ENCODE measurements at places on chromosomes 2 and 18.

DNA sequence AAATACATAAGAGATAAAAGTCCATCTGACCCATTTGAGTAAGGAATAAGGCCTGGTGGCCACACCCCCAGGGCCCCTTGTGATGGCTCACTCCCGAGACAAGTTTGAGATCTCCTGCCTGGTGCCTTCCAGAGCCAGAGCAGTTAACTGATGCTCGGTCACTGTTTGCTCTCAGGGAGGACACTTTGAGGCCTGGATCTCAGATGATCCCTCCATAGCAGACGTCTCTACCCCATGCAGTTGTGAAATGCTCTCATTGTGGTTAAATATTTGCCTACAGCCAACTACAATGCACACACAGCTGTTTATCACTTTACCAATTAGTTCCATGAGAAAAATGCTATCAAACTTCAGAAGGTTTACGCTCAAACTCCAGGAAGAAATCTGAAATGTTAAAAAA lies 12.3 kb downstream of the GYPC start:
- no peak for DNase-seq

DNA sequence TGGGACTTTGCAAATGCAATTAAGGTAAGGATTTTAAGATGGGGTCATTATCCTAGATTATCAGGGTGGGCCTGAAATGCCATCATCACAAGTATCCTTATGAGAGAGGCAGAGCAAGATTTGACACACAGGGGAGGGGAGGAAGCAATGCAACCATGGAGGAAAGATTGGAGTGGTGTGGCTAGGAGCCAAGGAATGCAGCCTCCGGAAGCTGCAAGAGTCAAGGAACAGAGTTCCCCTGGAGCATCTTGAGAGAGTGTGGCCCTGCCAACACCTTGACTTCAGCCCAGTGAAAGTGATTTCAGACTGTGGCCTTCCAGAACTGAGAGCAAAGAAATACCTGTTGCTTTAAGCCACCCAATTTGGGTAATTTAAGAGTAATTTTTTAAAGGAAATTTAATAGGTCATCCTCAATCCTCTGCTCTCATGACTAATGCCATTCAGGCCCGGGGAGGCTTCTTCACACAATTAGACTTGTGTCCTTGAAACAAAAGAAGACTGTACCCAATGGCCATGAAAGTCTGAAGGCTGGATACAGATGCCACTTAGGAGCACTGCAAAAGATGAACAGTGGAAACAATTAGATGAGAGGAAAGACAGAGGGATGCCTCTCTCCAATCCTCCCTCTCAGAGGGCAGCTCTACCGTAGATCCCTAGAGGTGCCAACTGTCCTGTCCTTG lies 250.3 kb upstream of the ID2 start:
- no peak for DNase-seq

DNA sequence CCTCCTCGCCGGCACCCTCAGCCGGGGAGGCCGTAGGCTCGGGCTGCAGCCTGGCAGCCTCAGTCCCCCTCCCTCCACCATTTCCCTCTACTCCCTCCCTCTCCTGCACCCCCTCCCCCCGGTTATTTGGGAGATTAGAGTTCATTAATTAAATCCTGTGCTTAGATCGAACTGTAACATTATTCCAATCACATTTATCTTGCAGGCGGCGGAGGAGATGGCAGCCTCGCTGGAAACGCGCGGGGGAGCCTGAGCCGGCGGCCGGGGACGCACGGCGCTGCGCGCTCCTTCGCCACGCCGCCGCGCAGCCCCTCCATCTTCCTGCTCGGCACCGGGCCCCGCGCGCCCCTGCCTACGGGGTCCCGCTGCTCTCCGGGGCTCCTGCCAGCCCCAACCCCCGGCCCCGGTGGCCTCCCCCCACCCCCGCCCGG lies at the start of gene ST8SIA3:
TSS of gene ST8SIA3 (plus strand) at position 287 of the 431 bp plus-strand sequence. CDS start 290 bp downstream, outside the sequence.
- DNase-seq = no peak

DNA sequence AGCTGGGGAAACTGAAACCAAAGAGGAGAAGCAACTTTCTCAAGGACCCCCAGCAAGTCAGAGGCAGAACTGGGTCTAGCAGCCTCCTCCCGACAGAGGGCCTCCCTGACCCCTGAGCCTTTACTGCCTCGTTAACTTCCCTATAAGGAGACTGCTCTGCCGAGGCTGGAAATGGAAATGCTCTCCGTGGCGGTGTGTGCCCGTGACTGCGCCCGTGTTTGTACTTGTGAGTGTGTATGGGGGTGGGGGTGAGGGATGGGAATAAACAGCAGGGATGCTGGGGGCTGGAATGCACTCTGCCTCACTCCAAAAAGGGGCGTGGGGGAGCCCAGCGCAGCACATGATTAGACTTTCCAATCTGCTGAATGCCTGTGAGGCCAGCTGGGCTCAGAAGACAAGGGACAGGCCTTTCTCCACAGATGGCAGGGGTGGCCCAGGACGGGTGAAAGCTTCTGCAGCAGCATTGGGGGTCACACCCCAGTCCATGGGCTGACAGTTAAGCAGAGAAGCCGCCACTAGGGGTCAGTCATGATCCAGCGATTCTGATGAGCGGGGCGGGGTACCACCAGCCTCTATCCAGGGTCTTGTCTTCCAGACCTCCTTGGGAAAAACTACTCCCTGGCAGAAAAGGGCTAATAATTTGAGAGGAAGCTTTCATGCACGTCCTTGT lies 26.8 kb downstream of the MPHOSPH10 start:
- peak; percentile 54 for DNase-seq

- peak; percentile 75 for DNase-seq
Measured at GRCh38 chr2:55718165-55719008, 24.7 kb upstream of the PNPT1 start.

DNA sequence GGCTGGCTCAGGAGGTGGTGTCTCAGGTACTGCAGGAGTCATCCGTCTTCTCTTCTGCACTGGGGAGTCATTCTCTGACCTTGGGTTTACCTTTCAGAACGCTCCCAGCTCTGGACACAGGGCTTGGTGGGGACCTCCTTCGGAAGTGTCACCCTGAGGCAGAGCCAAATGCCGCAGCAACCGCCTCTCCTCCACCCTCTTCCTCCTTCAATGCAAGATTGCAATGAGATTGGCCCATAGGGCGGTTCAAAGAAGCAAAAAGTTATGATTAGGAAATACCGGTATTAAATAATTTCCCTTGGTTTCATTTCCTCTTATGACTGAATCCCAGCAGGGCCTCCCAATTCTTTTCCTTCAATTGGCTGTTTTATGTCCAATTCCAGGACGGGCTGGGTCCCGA lies 178.8 kb downstream of the ACKR3 start:
- DNase-seq = no peak

- peak; percentile 70 for DNase-seq
Measured at GRCh38 chr2:193963472-193964119, 1693.4 kb upstream of the SLC39A10 start.

- no peak for DNase-seq
Measured at GRCh38 chr2:10289891-10290290, 12.8 kb upstream of the HPCAL1 start.

DNA sequence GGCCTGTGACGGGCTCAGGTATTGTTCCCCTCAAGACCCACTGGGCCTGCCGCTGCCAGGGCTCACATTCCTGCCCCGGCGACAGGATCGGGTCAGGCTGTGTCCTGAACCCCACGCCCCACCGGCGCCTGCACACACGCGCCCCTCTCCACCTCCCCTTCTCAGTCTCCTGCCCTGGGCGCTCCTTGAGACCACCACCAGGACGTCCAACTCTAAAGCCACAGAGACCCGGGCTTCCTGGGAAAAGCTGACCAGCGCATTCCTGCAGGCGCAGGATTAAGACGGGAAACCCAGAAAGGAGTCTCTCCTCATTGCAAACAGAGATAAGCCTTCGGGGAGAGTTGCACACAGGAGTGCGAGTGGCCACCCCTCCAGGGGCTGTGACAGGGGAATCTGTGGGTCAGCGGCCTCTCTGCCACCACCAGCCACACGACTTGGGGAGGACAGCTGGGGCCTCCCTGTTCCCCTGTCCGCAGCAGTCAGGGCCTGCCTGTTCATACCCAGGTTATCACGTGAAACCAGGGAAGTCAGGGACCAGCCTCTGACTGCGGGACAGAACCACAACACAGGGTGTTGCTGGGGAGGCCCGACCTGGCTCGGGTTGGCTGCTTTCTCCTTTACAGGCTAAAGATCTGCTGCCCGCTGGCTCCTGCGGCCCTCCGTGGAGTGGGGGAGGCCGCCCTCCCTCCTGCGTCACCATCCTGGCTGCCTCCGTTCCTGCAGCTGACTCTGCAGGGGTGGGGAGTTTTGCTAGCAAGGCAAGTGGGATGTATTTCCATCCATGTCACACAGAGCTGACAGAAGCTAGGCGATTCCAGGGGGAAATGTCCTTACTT lies 88.8 kb downstream of the ZCCHC2 start:
- no peak for DNase-seq

- no peak for DNase-seq
Measured at GRCh38 chr2:137925599-137925998, 38.7 kb upstream of the HNMT start.

DNA sequence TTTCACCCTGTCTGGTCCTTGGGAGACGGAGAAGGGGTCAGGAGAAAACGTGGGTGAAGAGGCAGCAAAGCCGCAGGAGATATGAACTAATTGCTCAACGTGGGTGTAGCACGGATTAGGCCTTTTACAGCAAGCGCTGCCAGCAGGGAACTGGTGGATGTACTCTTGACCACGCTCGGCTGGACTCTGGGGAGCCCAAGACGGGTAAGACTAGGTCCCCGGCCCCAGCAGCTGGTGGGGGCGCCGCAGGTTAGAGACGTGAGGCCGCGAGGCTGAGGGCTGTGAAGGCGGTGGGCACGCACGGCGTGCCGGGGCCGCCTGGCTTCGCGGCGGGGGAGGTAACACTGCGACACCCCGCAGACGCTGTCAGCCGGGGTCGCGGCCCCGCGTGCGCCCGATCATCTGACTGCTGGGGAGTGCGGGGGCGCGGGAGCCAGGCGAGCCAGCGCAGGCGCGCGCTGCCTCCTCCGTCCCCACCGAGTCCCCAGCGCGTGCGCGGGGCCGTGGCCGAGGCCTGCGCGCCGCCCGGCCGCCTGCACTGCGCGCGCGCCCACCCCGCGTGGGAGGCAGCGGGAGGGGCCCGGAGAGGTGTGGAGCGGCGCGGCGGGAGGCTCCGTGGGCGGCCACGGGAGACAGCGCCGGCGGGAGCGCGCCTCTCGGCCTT lies at the start of gene CLIP4:
TSS of gene CLIP4 (plus strand) at position 470 of the 664 bp plus-strand sequence. CDS start 5,974 bp downstream, outside the sequence.
- DNase-seq = peak; percentile 75

DNA sequence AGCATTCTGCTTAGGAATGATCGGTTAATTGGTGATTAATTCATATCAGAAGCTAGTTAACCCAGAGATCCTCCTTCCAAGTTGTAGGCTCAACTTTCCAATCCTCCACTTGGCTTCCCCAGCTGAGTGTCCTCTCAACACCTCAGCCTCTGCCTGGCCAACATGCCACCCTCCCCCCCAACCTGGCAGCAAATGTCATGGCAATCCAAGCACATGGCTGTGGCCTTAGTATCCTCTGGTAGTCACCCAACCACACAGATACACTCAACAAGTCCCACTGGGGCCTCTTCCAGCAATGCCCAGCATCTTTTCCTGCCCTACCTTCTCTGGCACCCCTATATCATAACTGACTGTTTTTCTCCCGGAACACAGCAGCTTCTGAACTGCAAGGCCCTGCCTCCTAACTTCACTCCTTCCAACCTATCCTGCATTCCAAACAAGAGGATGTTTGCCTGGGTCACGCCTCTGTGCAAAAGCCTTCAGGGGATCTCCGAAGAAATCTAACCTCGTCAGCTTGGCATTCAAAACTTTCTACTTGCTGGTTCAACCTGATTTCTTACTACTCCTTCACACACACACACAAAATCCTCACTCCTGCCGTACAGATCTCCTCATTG lies 195.0 kb downstream of the CYP26B1 start:
- DNase-seq = no peak

- peak; percentile 87 for DNase-seq
Measured at GRCh38 chr2:169479257-169480078, at the start of gene BBS5. TSS of gene BBS5 (plus strand) at chr2:169479494. CDS start at chr2:169479554, 60 bp downstream.

- peak; percentile 87 for DNase-seq
Measured at GRCh38 chr2:56191617-56192016, 7.8 kb downstream of the CCDC85A start.

- DNase-seq = no peak
Measured at GRCh38 chr2:205259121-205259520, 423.2 kb upstream of the NRP2 start.

GRCh38 chr18:46448347-46448746 lies 208.7 kb downstream of the LOXHD1 start:
- DNase-seq = no peak

DNA sequence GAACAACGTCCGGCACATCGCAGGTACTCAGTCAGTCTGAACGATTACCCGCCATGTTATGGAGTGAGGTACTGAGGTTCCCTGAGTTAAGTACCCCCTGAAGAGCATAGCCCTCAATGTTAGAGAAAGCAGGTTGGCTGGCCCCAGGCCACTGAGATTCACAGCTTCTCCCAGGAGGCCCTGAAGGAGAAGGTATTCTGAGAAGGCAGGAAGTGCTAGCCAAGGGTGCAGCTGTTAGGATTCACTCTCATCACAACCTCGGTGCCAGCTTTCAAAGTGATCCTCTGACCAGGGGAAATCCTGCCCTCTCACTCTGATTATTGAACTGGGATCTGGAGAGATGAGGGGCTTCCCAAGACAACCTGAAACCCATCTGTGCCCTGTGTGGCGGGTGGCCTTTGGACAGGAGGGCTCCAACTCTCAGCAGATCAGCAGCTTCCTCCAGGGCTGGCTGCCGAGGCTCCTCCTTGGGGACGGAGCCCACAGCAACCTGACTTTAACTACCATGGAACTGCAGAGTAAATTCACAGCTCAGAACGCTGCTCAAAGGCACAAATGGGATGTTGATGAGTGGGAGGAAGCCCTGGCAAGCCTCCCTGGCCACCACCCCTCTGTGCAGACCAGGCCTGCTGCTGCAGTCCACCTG lies 7.8 kb downstream of the EHD3 start:
- peak; percentile 56 for DNase-seq

DNA sequence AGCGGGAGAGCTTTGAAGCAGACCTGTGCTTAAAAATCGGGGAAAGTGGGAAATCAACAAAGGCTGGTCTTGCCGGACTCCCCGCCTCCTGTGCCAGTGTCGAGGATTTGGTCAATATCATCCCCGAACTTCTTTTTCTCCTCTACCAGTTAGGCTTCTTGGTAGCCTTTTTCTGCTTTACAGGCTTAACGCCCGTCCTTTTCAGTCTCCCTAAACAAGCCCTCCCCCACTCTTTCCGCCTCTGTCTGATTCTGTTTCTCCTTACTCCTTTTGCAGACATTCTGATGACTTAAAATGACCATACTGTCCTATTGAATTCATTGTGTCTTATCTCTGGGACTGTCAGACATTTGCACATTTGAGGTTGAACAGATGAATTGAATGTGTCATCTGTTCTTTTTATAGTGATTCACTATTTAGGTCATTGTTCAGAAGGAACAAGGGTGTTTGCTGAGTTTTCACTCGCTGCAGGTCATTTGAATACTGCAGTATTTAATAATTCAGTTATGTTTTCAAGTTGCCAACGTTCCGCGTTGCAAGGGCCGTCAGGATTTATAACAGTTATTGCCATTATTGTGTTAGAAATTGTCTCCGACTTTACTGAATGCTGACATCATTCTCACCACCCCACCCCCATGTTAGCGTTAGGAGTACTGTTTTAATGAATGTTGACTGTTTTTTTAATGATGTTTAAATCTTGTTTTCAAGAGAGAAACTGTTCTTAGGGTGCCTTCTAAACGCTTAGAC lies 1.1 kb downstream of the ITGAV start:
- peak; percentile 65 for DNase-seq

- DNase-seq = peak; percentile 35
Measured at GRCh38 chr2:120109186-120110061, 96.5 kb downstream of the EPB41L5 start.

GRCh38 chr2:118632921-118633320 lies 214.5 kb downstream of the EN1 start:
- DNase-seq = no peak

GRCh38 chr2:54808661-54809060 lies 85.2 kb downstream of the EML6 start:
- DNase-seq = no peak

GRCh38 chr2:106316915-106317314 lies 122.8 kb upstream of the UXS1 start:
- DNase-seq = peak; percentile 3

- DNase-seq = no peak
Measured at GRCh38 chr2:220174826-220175225, 547.4 kb downstream of the SLC4A3 start.

Measured in NCI-H69 (cell line).